Right ventricle myocardium inferior (tissue), 1 donor: ENCODE measurements at places on chromosomes 1 and 21. TPM values are rescaled to one million over a fixed set of nuclear protein-coding genes. Genes with fewer than 3 reads are reported as not detected.

FMO4 gene
- 2.7 TPM for total RNA-seq

RIMKLA gene
- total RNA-seq, result 7.5 TPM

KAZN gene
- total RNA-seq, result 4.3 TPM

TMEM125 gene
- not detected for total RNA-seq

ADAMTS5 gene
- 3.6 TPM for total RNA-seq

LYST gene
- 10.6 TPM for total RNA-seq

SPSB1 gene
- total RNA-seq, result 16.5 TPM

LCE1A gene
- total RNA-seq, result not detected

NR0B2 gene
- total RNA-seq, result 4.7 TPM

- DNase-seq, result no peak
These were observed 35.1 kb upstream of the IFNGR2 start for GRCh38 chr21:33368124-33368523.

DNA sequence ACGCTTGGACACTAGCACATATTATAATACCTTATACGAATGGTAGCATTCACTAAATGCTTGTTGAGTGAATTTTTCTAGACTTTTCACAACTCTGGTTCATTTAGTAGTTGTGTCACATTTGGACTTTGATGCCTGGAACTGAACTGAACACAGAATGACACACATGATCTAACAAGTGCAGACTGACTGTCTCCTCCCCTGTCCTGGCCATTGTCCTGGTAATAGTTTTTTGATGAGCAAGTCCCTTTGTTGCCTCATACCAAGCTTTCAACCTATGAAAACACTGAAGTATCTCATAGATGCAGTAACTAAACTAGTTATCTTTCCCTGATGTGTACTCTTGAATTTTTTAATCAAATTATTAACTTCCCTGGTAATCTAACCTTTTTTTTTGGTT, 66.4 kb downstream of the LRRC8D start:
- no peak for DNase-seq

- DNase-seq, result no peak
These were observed 16.5 kb downstream of the PRRX1 start for GRCh38 chr1:170680428-170680827.

GRCh38 chr1:239711768-239712167, 325.4 kb downstream of the CHRM3 start:
- DNase-seq, result no peak

DNA sequence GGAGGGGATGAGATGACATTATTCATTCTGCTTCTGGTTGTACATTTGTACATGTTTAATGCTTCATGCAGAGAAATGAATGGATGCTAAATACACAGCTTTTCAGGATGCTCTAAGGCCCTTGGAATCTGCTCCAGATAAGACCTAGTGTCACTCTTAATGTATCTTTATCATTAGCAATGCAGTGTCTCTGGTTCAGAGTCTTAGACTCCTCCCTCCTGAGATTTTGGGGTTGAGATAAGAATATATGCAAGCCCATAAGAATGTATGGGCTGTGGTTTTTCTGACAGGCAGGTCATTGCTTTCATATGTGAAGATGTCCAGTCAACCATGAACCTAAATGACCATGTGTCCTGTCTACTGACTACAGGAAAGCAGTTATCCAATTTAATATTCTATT, 415.5 kb downstream of the RPS6KC1 start:
- no peak for DNase-seq

- no peak for DNase-seq
These were observed 49.5 kb upstream of the CD1D start for GRCh38 chr1:158131217-158131616.

- no peak for DNase-seq
These were observed 3.5 kb downstream of the IGSF9 start for GRCh38 chr1:159941591-159942560.

- no peak for DNase-seq
These were observed 50.4 kb downstream of the NFIA start for GRCh38 chr1:61132645-61133334.

GRCh38 chr1:9110669-9111356, 18.1 kb downstream of the GPR157 start:
- DNase-seq, result peak; percentile 95

DNA sequence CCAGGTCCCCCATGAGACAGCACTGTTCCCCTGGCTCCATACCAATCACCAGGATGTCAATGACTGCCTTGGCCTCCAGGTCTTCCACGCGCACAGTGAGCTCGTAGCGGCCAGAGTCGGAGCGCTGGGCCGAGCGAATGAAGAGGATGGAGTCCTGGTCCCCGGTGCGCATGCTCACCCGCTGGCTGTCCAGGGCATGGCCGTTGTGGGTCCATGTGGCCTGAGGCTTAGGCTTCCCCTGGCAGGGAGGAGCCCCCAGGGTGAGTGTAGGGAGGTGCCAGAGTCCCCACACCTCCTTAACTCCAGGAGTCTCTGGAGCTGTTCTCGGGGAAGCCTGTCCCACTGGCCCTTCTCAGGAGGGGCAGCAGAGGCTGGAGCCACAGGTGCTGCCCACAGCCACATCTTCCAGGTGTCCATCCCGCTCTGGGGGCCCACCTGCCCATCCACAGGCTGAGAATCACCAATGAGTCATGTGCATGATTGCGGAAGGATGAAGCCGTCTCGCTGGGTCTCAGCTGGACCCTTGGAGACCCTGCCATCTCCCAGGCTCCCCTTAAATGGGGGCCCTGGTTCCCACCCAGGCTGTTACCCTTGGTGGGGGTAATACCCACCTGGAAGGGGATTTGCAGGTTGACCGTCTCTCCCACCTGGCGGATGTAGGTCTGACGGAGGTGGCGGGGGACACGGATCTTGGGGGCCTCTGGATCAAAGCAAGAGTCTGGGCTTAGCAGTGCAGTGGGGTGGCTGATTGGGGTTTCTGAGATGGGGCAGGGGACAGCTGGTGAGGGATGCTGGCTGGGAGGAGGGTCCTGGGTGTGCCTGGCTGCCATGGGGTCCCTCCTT, 4.1 kb downstream of the MYBPH start:
- no peak for DNase-seq

DNA sequence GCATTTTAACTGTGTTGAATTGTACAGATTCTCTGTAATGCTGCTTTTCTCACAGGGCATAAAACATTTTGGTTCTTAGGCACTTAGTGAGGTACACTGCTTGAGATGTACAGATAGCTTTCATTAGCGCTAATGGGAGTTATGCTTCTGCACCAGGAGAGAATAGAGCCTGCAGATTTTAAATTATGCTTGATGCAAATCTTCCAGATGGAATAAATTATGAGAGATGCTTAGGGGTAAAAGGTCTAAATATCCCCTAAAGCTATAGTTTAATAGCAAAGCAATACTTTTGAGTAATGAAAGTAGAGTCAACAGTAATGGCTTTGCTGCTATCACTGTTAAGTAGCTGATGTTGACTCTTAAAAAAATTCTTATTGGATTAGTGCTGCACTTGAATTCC, 248.9 kb downstream of the S1PR1 start:
- DNase-seq, result no peak

GRCh38 chr1:171981303-171981702, 140.0 kb downstream of the DNM3 start:
- DNase-seq, result no peak

GRCh38 chr1:219173434-219173757, 282 bp upstream of the LYPLAL1 start:
- DNase-seq, result no peak

GRCh38 chr1:56074007-56074651, 505.2 kb downstream of the PLPP3 start:
- DNase-seq, result peak; percentile 73

- no peak for DNase-seq
These were observed 75.5 kb downstream of the VAV3 start for GRCh38 chr1:107889524-107889923.
